ENCODE measurements at places on chromosomes 4 and X.

GRCh38 chrX:153662266-153662665 is 11.3 kb downstream of the PNCK start:
- DNase-seq, result no peak

GRCh38 chr4:184479516-184479950 is 5.2 kb upstream of the IRF2 start:
- no peak for DNase-seq

GRCh38 chr4:153008578-153009199 is 72.6 kb downstream of the FHDC1 start:
- DNase-seq, result no peak

GRCh38 chrX:39869846-39870601 is 227.7 kb downstream of the BCOR start:
- no peak for DNase-seq

DNA sequence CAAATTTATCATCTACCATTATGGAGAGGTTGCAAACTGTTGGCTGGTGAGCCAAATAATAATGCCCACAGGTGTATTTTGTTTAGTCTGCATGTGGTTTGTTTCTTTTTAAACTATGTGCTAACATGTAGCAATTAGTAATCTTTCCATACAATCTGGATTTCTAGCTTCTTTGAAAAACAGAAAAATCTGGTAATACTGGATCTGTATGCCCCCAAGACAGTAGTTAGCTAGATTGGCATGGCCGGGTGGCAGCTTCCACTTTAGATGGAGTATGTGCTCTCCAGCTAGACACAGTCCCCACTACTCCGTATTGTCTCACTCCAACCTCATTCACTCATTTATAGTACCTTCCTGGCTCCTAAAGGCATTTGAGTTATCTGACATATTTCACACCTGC is 91.3 kb downstream of the NHSL2 start:
- DNase-seq, result no peak

- no peak for DNase-seq
Measured at GRCh38 chrX:113001836-113002235, 161.2 kb upstream of the AMOT start.

DNA sequence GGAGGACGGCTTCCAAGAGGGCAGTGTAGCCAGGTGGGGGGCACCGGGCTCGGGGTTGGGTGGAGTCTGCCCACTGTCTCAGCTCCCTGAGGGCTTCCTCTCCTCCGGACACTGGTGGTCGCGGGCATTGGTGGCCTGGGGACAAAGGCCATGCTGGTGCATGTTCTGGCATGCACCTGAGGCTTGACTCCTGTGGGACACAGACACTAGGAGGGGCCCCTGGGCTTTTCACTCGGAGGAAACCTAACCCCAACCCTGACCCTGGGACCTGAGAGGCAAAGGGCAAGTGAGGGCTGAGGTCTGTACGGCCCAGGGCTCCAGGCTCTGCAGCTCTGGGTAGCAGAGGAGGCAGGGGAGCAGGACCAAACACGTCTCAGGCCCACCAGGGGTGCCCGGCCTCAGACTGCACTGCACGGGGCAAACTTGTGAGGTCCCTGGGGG is 22.3 kb upstream of the FGFR3 start:
- DNase-seq, result no peak

All from vagina (tissue), 2 donors.